Fibroblast of mammary gland (primary cell): ENCODE measurements at places on chromosomes 4 and X.

DNA sequence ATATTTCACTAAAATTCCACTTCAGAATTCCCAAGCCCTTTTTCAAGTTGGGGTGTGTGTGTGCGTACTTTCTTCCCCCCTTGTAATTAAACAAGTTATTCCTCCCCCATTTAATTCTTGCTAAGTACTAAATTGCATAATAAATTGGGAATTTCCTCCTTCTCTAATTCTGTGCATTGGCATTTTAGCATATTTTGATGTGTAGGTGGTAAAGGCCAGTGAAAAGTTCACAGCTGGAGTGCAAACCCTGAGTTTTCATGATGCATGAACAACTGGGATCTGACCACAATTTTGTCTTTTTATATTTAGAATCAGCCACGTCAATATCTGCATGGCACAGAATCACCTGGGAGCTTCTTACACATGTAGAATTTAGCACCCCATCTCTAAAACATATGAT is 18.5 kb downstream of the ANXA3 start:
- DNase-seq = no peak

GRCh38 chrX:14300376-14300775 is 229.0 kb upstream of the GLRA2 start:
- DNase-seq = no peak

DNA sequence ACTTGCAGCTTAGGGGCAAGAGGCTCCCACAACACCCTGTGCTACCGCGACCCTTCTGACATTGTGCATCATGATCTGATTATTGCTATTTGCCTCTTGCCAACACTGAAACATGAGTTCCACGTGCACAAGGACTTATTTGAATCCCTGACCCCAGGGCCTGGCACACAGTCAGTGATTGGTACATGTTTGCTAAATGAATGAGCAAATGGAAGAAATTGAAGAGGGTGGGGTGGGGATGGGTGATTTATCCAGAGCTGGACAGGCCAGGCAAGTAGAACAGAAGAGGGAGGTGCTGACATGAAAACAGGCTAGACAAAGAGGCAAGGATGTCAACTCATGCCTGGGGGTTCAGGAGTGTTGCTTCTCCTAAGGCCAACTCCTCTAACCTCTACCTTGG is 24.9 kb upstream of the RPL39 start:
- DNase-seq = peak; percentile 14

DNA sequence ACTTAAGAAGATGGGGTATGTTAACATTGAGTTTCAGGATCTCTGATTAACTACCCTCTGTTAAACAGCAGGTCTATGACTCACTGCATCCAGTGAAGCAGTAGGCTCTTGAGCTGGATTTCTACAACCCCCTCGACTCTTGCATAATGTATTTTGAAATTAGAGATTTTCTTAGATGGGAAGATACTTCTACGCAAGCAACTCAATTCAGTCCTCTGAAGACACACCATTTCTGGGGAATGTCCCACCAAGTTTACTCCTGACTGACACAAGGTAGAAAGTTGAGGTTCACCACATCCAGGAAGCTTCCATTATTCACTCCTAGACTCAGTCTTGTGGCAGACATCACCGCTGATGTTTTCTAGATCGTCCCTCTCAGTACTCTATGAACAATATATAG is 12.9 kb downstream of the PALLD start:
- DNase-seq = peak; percentile 94

DNA sequence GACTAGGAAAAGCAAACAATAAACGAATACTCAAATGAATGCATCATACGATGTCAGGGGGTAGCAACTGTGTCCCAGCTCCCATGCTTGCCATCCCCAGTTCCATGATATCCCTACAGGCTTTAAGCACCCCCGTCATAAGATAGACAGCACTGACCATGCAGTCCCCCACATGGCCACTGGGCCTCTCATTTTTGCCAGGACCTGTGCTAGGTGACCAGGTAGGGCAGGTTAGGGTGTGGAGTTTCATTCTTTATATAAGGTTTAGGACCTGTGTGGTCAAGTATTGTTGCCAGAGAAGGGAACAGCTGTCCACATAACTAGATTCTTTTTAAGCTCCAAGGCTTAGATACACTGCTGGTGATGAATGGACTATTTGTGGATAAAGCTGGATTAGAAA is 9.7 kb downstream of the PPEF2 start:
- no peak for DNase-seq

GRCh38 chr4:182105416-182105815 is 137.8 kb upstream of the TENM3 start:
- DNase-seq = no peak

DNA sequence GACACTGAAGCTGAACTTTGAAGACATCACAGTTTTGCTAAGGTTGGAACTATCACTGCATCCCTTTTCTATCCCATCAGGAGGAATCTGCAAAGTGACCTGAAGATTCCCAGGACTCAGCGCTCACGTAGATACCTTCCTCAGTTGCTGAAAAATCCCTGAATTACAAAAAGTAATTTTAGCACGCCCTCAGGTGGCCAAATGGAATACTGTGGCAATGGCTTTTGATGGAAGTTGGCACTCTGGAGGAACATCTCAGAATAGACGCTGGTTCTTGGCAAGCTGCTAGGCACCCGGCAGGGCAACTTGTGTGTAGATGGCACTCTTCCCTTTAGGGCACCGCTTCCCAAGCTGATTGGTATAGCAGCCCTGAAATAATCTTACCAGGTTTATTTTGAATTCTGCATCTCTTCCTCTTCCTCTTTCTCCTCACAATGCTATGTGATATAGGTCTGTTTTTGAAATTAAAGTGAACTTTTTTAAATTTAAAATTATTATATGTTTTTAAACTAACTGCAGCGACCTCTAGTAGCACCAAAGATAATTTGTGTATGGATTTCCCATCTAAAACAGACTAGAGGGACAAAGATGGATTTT is 16.3 kb upstream of the ESX1 start:
- peak; percentile 42 for DNase-seq

- no peak for DNase-seq
Observed at GRCh38 chrX:39194673-39195072, 393.4 kb downstream of the MID1IP1 start.

- DNase-seq = no peak
Observed at GRCh38 chrX:65241059-65241721, 264.9 kb upstream of the ZC4H2 start.

DNA sequence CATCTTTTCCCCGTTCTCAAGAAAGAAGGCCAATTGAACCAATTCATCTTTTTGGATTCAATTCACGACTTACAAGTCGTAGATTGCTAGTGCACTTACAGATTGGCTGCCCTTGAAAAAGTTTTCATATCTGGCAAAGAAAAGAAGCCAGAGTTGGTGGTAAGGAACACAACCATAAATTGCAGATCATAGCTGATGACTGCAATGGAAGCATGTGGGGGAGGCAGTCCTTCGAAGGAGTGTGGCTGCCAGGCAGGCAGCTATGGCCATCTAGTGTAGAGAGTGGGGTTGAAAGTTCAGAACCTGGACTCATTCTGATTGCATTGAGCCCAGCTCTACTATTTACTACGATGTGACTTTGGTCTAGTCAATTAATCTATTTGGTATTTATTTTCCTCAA is 4.5 kb downstream of the GPM6A start:
- DNase-seq = no peak
